ENCODE measurements at places on chromosomes 1 and 21.

DNA sequence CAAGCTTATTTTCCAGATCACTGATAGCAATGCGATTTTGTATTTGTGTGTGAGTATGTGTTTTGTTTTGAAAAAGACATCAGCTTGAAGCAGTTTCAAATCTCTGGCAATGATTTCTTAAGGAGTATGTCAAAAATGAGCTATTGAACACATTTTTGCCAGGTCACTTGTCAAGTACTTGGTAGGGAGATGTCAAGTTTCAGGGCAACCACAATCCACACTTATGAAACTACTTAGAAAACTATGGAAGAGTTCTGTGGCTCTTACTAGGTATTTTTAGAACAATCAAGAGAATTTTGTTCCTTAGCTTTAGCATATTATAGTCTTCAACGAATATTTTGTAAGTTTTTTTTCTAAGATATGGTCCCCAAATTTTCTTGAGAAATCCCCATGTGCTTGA lies 318.8 kb upstream of the ZRANB2 start:
- DNase-seq, result peak; percentile 23

GRCh38 chr1:204880906-204881305 lies 10.2 kb downstream of the NFASC start:
- DNase-seq, result no peak

GRCh38 chr1:36099681-36100341 lies 11.1 kb downstream of the ADPRS start:
- peak; percentile 75 for DNase-seq

DNA sequence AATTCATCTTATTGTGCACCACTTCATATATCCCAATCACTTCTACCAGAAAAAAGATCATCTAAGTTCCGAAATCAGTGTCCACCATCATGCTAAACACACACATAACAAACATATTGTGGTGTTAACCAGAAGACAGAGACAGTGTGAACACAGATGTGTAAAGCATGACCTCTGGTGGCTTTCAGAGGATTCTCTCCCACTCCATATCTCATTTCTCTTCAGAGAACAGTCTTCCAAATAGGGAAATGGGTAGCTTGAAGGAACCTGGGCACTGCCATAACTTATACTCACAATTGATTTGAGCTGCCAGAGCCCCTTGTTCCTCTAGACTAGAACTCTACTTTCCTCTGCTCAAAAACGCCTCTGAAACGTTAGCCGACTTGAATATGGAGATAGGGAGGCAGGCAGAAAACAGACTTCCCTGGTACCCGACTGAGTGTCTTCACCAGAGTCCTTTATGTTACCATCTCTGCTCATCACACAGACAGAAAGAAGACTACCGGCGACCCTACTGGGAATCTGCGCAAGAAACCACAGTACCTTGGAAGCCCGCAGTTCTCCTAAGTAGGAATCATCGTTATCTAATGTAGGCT lies 1.8 kb upstream of the ELAPOR1 start:
- peak; percentile 64 for DNase-seq

GRCh38 chr1:80450711-80451110 lies 1350.0 kb upstream of the ADGRL2 start:
- no peak for DNase-seq

- DNase-seq, result peak; percentile 25
Observed at GRCh38 chr1:213014642-213015041, 1.0 kb downstream of the ANGEL2 start.

- DNase-seq, result no peak
Observed at GRCh38 chr1:74195339-74195738, 2.6 kb downstream of the LRRIQ3 start.

DNA sequence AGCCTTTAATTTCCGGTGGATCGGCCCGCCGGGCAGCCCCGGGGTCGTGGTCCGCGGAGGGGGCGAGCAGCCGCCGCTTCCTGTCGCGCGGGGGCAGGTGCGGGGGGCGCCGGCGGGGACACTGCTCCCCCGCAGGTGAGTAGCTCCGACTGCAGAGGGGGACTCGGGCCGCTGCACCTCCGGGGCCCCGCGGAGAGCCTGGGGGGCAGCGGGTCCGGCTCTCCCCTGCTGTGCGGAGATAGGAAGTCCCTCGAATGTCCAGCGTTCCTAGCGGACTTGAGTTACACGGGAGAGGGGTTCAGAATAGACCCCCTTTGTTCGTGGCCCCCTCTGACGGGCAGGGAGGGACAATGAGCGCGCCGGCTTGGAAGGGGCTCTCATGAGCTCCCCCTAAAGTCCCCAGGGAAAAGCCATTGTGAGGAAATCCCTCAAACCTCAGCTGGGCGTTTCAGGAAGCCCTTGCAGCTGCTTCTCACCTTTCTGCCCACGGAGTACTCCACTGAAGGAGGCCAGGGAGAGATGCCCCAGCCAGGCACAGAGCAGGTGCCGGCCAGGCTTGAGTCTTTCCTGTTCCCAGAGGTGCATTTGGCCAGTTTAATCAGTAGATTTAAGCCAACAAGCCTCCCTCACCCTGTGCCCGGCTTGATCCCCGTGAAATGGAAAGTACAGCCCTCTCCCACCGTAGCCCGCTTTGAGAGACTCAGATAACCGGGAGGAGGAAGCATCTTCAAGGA lies 925 bp downstream of the PDE9A start:
- no peak for DNase-seq

GRCh38 chr1:39896909-39897685 lies 4.6 kb downstream of the MYCL start:
- DNase-seq, result no peak

DNA sequence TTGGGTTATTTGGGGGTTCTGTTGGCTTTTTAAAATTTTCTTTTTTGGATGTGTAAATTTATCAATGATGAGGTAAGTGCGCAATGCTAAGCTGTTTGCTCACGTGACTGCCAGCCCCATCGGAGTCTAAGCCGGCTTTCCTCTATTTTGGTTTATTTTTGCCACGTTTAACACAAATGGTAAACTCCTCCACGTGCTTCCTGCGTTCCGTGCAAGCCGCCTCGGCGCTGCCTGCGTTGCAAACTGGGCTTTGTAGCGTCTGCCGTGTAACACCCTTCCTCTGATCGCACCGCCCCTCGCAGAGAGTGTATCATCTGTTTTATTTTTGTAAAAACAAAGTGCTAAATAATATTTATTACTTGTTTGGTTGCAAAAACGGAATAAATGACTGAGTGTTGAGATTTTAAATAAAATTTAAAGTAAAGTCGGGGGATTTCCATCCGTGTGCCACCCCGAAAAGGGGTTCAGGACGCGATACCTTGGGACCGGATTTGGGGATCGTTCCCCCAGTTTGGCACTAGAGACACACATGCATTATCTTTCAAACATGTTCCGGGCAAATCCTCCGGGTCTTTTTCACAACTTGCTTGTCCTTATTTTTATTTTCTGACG lies 3.1 kb downstream of the OLIG2 start:
- DNase-seq, result peak; percentile 73

DNA sequence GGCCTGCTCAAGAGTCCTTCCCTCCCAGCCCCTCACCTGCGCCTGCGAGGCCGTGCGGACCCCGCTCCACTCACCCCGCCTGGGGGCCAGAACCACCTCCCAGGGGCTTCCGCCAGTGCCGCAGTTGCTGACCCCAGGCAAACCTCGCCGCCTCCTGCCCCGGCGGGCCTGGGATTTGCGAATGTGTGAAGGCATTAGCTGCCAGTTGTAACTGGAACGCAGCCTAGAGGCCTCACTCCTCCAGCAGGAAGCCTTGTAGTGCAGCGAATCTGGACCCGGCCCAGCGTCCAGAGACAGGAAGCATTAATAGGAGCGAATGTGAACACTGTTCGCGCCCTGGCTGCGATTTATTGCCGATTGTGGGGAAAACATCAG lies 140.9 kb upstream of the ARHGEF16 start:
- no peak for DNase-seq

DNA sequence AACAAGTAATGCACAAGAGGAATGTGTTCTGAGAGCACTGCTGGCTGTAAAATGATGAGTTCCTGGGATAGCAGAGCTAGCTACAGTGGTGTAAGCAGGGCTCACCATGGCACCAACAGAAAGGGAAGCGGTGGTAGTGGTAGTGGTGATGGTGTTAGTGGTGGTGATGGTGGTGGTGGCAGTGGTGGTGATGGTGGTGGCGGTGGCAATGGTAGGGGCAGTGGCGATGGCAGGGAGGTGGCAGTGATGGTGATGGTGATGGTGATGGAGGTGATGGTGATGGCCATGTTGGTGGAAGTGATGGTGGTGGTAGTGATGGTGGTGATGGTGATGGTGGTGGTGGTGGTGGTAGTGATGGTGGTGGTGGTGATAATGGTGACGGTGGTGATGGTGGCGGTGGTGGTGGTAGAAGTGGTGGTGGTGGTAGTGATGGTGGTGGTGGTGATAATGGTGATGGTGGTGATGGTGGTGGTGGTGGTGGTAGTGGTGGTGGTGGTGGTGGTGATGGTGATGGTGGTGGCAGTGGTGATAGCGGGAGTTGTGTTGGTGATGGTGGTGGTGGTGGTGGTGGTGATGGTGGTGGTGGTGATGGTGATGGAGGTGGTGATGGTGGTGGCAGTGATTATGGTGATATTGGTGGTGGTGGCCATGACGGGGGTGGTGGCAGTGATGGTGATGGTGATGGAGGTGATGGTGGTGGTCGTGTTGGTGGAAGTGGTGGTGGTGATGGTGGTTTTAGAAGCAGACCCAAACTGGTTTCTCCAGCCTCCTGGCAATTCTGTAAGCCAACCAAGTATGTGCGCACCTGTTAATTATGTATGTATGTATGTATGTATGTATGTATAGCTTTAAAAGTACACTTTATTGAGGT lies 254.1 kb downstream of the TRABD2B start:
- no peak for DNase-seq

GRCh38 chr1:209012443-209013196 lies 570.9 kb upstream of the CAMK1G start:
- no peak for DNase-seq

DNA sequence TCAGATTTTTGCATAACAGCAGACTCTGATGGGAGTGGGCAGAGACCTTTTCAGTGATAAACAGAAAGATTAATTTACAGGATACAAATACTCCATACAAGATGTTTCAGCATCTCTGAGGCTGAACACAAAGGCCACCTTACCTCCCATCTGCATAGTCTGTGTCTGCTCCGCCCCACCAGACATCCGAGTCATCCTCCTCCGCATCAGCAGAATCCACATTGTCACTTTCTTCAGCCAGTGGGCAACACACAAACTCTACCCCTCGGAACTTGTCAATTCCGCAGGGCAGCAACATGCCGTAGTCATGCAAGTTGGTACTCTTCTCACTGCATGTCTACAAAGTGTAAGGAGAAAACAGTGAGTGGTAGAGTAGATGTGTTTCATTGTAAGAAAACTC lies 119.7 kb downstream of the APP start:
- no peak for DNase-seq

DNA sequence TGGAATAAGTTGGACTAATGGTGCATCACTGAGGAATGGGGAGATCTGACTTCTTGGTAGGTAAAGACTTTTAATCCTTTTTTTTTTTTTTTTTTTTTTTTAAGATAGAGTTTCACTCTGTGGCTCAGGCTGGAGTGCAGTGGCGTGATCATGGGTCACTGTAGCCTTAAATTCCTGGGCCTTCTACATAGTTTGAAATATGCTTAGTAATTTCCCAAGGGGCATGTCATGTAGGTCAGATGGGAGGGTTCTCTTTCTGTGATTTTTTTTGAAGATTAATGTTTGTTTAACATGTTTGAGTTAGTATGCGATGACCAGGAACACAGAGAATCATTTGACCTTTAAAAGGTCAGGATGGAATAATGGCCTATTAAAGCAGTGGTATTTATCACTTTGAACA lies 129.1 kb downstream of the S1PR1 start:
- DNase-seq, result no peak

- DNase-seq, result no peak
Observed at GRCh38 chr1:232084584-232085223, 458.1 kb downstream of the DISC1 start.

DNA sequence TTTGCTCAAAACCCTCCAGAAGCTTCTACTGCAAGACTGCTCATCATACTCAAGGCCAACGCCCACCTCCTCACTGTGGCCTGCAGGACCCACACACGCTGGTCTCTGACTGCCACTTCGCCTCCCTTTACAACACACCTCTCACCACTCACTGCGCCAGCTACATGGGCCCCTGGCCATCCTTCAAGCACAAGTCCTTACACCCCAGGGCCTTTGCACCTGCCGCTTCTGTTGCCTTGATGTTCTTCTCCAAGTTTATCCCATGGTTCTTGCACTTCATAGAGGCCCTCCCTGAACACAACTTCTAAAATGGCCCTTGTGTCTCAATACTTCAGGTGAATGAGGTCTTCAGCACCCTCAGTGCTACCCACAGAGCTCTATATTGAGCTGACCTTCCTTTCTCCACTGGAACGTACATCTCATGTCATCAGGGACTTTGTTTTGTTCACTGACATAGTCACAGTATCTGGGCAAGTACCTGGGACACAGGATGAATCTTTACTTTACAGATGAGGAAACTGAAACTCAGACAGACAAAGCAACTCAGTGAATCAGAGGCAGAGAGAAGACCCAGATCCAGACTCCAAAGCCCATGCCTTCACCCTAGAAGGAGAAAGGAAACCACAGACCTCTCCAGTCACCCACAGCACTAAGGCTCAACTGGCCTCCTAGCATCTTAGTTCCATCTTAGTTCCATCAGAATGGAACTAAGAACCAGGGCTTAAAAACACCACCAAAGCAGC lies 34.7 kb upstream of the CLSTN1 start:
- no peak for DNase-seq

- no peak for DNase-seq
Observed at GRCh38 chr1:95431235-95431634, 197.2 kb downstream of the RWDD3 start.

- no peak for DNase-seq
Observed at GRCh38 chr1:201507360-201507675, 395 bp upstream of the CSRP1 start.

DNA sequence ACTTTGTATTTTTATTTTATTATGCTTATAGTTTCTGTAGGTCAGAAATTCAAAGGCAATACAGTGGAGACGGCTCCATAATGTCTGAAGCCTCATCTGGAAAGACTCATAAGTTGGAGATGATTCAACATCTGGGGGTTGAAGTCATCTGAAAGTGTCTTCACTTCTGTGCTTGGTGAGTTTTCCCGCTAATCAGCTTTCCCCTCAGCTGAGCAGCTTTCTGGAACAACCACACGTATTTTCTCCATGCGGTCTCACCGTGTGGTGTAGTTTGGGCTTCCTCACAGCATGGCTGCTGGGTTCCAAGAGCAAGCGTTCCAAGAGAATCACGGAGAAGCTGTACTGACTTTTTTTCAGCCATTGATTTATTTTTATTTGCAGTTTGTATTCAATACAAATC lies 7.6 kb upstream of the DDI2 start:
- DNase-seq, result no peak

DNA sequence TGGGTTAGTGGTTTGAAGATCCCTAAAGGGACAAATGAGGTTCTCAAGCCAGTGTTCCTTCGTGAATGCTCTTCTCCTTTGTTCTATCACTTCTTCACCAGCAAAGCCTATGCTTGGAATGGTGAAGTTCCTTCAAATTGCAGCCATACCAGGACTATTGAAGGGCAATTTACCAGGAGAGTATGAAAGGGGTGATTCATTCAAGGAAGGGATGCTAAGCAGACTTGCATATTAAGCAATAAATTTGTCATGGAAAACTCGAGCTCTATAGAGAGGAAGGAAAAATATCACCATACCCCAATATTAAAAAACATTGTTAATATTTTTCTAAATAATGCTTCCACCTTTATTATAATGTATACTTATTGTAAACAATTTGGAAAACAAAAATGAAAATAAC lies 9.3 kb upstream of the TSNAX start:
- DNase-seq, result no peak

GRCh38 chr1:48792961-48793360 lies 16.3 kb upstream of the BEND5 start:
- DNase-seq, result no peak

All from common myeloid progenitor, CD34-positive (primary cell).